ENCODE measurements at places on chromosomes 5 and 9.

DNA sequence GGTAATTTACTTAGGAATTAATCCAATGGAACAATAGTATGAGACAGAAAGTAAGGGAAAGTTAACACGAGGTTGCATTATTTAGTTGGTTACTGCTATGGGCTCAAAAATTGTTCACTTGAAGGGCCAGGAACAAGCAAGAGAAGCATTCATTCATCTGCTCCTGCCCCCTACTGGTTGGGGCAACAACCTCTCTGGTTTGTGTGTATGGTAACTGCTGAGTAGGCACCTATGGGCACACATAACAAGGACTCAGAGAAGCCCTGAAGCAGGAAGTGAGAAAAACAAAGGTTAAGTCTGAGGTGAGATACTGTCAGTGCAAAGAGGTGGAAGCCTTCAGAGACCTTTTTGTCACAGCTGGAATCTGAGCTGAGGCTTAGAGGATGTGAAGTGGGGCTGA, 34.4 kb upstream of the RANBP6 start:
- DNase-seq = no peak

DNA sequence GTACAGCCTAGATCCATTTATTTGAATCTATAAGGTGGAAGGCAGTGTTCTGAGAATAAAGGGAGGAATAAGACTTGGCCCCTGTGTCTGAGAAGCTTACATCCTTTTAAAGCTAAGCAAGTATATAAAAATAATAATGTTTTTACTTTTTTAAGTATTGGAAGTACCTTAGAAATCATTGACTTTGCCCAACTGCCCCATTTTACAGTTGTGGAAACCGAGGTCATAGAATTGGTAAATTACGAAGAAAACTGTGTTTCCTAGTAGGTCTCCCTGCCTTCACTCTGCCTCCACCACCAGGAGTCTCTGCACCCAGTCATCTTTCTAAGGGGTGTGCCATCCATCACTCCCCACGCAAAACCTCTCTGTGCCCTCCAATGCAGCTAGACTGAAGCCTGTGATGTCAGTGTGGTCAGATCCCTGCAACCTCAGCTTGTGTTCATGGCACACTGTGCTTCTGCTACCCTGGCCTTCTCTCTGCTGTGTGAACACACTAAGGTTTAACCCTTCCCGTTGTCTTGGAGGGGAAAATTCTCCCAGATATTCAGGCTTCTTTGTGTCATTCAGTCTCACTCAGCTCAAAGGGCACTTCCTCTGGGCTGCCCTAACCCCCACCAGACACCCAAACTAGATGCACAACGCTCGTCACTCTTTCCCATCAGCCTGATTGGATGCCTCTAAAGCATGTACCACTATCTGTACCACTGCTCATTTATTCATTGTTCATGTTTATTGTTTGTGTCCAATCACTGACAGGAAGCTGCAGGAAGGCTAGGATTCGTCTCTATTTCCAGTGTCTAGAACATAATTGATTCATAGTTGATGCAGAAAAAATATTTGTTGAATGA, 18.2 kb downstream of the ADRB2 start:
- no peak for DNase-seq

- no peak for DNase-seq
Measured at GRCh38 chr5:149036168-149036567, 26.7 kb downstream of the SH3TC2 start.

GRCh38 chr9:107246259-107247254, 36.5 kb upstream of the RAD23B start:
- DNase-seq = no peak

GRCh38 chr9:130997925-130998596, 10.9 kb upstream of the LAMC3 start:
- no peak for DNase-seq

DNA sequence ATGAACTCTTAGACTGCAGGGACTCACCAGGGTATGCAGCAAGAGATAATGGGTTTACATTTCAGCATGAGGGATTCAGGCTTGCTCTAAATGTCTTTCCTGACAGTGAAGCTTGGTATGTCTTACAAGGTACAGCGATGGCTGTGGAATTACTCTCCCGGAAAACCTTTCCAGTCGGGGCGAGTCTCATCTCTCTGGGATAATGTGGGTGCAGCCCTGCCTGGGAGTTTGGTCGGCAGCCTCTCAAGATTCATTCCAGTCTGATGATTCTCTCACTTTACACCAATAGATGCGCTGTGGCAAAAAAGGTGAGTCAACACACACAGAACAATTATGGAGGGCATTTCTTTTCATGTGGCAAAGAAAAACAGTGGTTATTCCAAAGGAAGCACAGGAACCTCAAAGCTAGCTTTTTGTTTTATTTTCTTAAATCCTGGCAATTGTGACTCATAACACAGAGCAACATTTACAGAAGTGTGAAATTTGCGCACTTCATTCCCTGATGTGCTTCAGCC, 190.3 kb downstream of the DCP2 start:
- no peak for DNase-seq

DNA sequence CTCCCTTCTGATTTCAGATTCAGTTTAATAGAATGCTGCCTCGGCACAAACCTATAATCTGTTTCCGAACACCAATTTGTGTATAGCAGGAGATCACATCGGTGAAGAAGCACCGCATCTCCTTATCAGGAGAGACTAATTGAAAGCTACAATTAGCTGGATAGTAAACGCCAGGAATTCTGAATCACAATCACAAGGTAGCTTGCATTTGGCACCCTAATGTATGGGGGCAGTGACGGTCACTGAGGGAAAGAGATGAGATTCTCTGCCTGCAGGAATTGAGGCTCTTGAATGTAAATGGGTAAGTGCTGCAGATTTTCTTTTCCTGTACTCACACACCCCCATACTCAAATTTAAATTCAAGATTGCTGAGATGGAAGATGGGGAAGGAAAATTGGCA, 373.6 kb upstream of the ZNF608 start:
- no peak for DNase-seq

DNA sequence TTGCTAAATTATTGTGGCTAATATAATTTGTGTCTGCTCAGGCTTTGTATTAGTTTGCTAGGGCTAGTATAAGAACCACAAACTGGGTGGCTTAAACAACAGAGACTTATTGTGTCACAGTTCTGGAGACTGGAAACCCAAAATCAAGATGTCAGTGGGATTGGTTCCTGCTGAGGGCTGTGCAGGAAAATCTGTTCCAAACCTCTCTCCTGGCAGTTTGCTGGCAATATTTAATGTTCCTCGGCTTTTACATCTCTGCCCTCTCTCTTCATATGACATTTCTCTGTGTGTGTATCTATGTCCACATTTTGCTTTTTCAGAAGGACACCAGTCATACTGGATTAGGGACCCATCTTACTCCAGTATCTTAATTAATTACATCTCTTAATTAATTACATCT, 498.8 kb upstream of the CD180 start:
- DNase-seq = no peak

- DNase-seq = no peak
Measured at GRCh38 chr9:35731415-35732184, 395 bp downstream of the TLN1 start.

- DNase-seq = no peak
Measured at GRCh38 chr5:74888117-74888516, 21.9 kb upstream of the FAM169A start.

- DNase-seq = peak; percentile 13
Measured at GRCh38 chr5:177194268-177194667, 60.7 kb downstream of the NSD1 start.

DNA sequence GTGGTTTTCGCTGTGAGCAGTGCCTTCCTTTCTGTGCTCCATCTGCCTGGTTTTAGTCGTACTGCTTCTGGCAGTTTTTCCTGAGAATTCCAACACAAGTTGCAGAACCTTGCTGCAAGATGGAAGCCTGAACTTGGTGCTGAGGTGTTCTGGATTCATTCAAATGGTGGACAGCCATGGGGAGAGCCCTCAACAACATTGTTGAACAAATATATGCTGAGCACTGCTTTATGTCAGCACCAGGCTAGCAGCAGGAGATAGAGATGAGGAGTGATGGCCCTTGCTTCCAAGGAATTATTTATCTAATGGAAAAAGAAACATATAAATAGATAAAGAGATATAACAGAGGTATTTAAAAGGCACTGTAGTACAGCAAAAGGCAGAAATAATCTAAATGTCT, 7.3 kb upstream of the RPS6 start:
- no peak for DNase-seq

DNA sequence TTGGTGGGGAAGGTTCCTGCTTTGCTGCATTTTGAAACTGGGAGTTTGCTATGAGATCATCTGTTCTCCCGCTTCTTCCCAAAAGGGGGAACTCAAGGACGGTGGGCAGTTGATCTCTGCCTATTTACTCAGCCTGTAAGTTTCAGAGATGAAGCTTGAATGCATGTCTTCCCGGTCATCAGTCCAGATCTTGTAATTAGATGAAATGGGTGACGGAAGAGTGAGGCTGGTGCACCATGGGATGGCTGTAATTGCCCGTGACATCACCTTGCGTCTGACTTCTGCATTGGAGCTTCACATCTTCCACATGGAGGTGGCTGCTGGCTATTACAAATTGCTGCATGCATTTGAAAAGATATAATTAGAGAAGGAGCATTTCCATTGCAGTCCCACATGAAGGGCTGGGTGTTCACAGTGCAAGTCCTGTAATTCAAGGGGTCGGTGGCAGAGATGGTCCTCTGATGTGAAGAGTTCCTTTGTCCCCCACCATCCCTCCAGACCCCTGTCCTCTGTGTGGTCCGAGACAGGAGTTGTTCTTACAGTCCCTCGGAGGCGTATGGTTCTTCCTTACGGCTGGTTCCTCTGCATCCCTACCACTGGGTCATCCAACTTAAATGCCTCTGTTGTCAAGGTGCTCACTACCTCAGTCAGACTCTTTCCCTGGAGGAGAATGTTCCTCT, 72.9 kb downstream of the ZNF618 start:
- no peak for DNase-seq

- DNase-seq = no peak
Measured at GRCh38 chr5:158236511-158237335, 377.8 kb upstream of the CLINT1 start.

GRCh38 chr5:135883441-135883840, 12.2 kb downstream of the IL9 start:
- DNase-seq = no peak

GRCh38 chr9:126860077-126860756, at the start of gene ZBTB34:
ZBTB34 (plus strand) TSS chr9:126860639; CDS start chr9:126879400, 18,761 bp downstream.
- no peak for DNase-seq

DNA sequence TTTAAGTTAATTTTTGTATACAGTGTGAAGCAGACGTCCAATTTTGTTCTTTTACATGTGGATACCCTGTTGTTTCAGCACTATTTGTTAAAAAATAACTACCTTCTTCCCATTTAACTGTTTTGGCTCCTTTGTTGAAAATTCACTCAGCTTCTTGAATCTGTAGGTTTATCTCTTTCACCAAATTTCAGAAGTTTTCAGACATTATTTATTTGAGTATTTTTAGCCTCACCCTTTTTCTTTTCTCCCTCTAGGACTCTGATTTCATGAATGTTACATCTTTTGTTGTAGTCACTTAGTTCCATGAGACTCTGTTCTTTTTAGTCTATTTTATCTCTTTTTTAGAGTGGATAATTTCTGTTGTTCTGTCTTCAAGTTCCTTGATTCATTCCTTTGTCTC, 4.6 kb upstream of the TNPO1 start:
- DNase-seq = no peak

DNA sequence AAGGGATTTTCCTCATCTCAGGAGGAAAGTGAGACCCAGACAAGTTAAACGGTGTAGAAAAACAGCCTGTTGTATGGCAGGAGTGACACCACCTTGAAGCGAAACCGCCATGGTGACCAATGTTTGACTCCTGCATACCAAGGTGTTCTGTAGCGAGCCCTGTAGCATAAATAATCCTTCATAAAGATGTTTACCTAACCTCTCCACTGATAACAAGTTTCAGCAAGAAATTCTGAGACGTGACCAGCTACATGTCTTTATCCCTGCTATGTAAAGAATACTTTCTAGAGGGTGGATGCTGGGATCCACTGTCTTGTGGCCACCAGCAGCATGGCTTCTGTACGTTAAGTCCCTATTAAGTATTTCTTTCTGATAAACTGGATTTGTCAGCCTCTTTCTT, 148.1 kb downstream of the MPDZ start:
- no peak for DNase-seq

DNA sequence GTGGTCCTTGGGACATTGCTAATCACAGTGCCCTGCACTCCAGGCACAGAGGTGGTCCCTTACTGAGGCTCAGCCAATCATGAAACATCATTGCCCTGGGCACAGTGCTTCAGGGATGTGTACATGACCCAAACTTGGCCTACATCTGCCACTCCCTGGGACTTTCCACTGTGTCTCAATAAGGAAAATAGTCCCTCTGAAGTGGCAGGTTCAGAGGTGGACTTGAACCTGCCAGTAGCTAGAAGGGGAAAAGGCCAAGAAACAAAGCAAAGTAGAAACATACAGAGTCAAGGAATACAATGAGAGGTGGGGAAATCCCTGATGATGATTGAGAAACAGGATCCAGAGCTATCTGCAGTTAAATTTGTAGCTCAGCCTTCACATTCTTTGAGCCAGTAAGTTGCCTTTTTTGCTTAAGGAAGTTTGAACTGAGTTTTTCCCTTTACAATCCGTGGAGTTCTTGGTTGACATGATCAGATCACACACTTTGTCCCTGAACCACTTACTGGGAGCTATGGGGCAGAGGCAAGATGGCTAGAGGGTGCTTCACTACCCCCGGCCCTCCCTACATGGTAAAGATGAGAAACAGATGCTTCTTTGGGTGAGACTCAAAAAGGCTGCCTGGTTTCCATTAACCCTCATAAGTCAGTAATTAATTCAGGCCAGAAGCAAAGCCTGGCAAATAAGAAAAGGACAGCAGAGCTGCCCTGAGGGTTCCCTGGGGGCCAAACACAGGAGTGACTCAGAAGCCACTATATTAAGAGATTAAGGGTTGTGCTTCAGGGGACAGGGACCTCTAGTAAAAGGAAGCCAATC, 57.6 kb downstream of the SH3TC2 start:
- DNase-seq = no peak

- no peak for DNase-seq
Measured at GRCh38 chr9:14692470-14693250, 572 bp downstream of the ZDHHC21 start.

GRCh38 chr5:167633931-167634341, 657.5 kb upstream of the WWC1 start:
- no peak for DNase-seq

- no peak for DNase-seq
Measured at GRCh38 chr9:17863213-17863883, 284.5 kb downstream of the SH3GL2 start.

DNA sequence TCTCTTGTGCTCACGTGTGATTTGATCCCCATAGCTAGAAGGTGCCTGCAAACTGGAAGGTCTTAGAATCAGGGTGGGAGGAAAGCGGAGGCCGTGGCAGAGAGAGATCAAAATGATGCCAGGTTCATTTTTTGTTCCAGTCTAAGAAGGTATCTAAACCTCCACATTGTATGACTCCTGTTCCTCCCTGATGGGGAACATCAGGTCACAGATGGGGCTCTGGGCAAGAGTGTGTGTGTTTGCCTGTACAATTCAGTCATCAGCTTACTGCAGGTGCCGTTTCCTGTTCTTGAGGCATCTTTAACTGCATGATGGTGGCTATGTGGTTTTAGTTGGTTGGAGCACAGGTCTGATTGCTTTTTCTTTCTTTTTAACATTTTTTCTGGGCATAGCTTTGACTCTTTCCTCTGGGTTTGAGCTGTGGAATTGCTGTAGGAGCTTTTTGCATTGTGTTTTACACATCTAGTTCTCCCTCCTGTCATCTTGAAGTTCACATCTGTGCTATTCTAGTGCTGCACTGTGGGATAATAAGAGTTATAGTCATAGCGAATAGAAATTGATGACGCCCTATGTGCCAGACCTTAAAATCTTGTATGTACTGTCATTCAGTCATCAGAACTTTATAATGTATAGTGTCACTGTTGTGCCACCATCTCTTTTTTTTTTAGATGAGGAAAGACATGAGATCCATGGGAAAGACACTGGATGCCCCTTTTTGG, 30.8 kb downstream of the ARHGAP26 start:
- no peak for DNase-seq
